ENCODE measurements at places on chromosomes 1 and 21. TPM values are rescaled to one million over a fixed set of nuclear protein-coding genes. Genes with fewer than 3 reads are reported as not detected.
A peak's percentile ranks its signal among the peaks of the same experiment; 100 is the strongest.

DNA sequence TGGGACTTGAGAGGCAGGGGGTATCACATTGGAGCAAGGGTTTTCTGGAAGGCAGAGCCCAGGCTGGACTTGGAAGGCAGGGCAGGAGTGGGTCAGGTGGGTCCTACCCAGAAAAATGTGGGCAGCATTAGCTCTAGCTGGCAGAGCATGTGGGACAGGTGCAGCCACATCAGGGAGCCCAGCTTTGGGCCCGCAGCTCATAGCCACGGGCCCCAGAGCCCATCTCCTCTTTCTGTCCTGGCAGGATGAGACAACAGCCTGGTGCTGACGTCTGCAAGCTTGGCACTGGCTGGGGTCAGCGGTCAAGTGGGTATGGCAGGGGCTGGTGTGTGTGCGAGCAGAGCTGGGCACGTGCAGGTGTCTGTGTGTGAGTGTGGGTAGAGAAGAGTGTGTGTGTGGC lies 154.7 kb downstream of the GRIK3 start:
- no peaks in the 10 kb centered on the region for H3K4me1 ChIP-seq
- peak; percentile 30 for DNase-seq

DNA sequence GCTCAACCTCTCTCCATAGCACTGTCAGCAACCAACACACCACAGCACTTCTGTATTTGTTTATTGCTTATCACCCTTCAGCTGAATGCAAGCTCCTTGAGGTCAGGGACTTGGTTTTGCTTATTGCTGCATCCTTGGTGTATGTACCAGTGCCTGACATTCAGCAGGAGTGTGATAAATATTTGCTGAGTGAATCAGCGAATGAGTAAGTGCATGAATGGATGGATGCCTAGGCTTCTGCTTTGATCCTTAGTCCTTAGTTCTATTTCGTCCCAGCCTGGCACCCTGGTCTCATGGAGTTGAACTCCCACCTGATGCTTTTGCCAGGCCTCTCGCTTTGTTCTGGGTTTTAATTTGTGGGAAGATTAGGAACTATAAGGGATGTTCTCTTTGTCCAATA lies 88.2 kb downstream of the ZSCAN20 start:
- no peak for DNase-seq
- H3K36me3 ChIP-seq: no peaks in the 10 kb centered on the region
- H3K27me3 ChIP-seq: no peaks in the 10 kb centered on the region
- H3K4me1 ChIP-seq: no peaks in the 10 kb centered on the region
- H3K27ac ChIP-seq: no peak overlapping the region

GRCh38 chr1:209956116-209956515 lies 18.1 kb downstream of the SYT14 start:
- H3K27ac ChIP-seq: no peak overlapping the region
- no peak overlapping the region for H3K4me3 ChIP-seq
- no peaks in the 10 kb centered on the region for H3K4me1 ChIP-seq
- H3K36me3 ChIP-seq: no peaks in the 10 kb centered on the region
- no peaks in the 10 kb centered on the region for H3K27me3 ChIP-seq

- H3K27me3 ChIP-seq: no peaks in the 10 kb centered on the region
- no peak overlapping the region for H3K4me3 ChIP-seq
- no peaks in the 10 kb centered on the region for H3K36me3 ChIP-seq
- no peak for DNase-seq
- H3K4me1 ChIP-seq: peaks cover 75% of the 10 kb centered on the region
These were observed 88.4 kb downstream of the DYRK1A start for GRCh38 chr21:37454869-37455503.

EPHB2 gene
- 3.6 TPM for total RNA-seq

- H3K4me3 ChIP-seq: no peak overlapping the region
- no peaks in the 10 kb centered on the region for H3K36me3 ChIP-seq
- H3K27ac ChIP-seq: no peak overlapping the region
- no peaks in the 10 kb centered on the region for H3K27me3 ChIP-seq
- H3K4me1 ChIP-seq: peaks cover 17% of the 10 kb centered on the region
These were observed 26.4 kb upstream of the LRIG2 start for GRCh38 chr1:113046569-113046968.

GRCh38 chr1:6208723-6209660 lies 3.1 kb downstream of the RNF207 start:
- DNase-seq: no peak
- H3K36me3 ChIP-seq: peaks cover 49% of the 10 kb centered on the region
- no peak overlapping the region for H3K27ac ChIP-seq
- H3K4me3 ChIP-seq: no peak overlapping the region
- H3K27me3 ChIP-seq: no peaks in the 10 kb centered on the region

DNA sequence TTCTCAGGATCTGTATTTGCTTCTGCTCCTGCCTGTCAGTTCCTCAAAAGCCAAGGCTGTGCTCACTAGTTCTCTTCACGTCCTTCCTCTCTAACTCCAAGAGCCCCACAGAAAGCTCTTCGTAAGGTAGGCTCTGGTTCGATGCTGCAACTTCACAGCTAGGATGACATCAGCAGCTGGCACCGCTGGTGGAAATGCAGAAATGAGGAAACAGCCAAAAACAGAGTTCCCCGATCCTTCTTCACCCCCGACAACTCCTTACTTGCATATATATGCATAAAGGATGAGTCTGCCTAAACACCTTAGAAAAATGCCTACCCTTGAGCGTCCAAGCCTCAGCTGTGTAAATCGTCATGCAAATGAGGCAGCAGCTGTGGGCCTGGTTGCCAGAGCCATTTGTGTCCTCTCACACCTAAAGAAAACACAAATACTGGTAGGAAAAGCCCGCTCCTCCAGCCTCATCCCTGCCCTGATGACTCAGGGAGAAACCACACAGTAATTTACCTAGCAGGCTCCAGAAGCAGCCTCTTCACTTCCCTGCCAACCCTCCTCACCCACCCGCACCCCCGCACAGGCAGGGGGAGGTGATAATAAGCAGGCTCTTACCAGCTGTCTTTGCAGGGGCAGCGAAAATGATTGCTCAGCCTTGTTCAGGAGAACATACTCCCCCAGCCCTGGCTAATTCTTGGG lies 28.2 kb downstream of the BATF3 start:
- H3K4me3 ChIP-seq: no peak overlapping the region
- peak; percentile 56 for DNase-seq
- no peaks in the 10 kb centered on the region for H3K27me3 ChIP-seq

GRCh38 chr1:16215882-16216753 lies 3.7 kb upstream of the ARHGEF19 start:
- peaks cover 11% of the 10 kb centered on the region for H3K4me1 ChIP-seq
- no peak for DNase-seq
- no peaks in the 10 kb centered on the region for H3K27me3 ChIP-seq

GRCh38 chr1:231666220-231666936 lies 39.8 kb downstream of the DISC1 start:
- H3K27me3 ChIP-seq: no peaks in the 10 kb centered on the region
- H3K36me3 ChIP-seq: no peaks in the 10 kb centered on the region
- no peak for DNase-seq
- 0 out of 2 replicates have a peak, but pooled peaks cover 4% of the 10 kb centered on the region for H3K4me1 ChIP-seq
- H3K27ac ChIP-seq: no peak overlapping the region

RUNX3 gene
- 7.3 TPM for total RNA-seq

- peaks cover 44% of the 10 kb centered on the region for H3K4me1 ChIP-seq
- DNase-seq: peak; percentile 47
- peak overlapping the region; percentile 62 for H3K4me3 ChIP-seq
- H3K27me3 ChIP-seq: peaks cover 10% of the 10 kb centered on the region
These were observed 2.1 kb downstream of the KIF26B start for GRCh38 chr1:245156736-245157505.

S1PR1 gene
- total RNA-seq: 3.7 TPM

DNA sequence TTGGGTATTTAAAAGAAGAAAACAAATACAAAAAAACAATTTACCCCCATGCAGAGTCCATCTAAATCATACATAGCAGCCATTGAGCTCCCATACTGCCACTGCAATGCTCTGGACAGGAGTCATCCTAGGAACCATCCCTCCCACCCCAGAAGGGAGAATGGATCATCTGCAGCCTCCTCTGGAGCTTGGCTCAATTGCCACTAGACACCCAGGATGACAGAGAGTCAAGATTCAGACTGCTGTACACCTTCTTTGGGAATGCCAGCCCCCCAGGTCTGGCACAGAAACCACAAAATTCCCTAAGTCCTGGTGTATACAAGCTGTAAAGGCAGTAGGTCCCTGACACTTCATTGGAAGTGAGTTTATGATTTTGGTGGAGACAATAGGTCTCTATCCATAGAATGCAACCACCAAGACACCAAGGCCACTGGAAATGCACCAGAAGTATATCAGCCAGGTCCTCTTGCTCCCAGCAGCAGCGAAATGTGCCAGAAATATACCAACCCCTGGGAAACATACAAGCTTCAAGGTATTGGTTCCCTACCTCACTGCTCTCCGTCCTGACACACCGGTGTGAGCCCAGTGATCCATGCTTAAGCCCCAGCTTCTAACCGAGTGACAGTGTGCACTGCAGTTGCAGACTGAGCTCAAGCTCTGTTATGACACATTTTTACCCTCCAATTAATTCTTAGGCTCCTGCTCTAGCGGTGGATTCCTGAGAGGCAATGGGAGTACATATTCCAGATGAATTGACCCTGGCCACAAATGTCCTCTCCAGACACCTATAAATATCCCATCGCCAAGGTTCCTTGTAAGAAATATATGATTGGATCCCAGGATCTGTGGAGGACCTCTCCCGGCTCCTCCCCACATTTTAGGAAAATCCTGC lies 4.4 kb downstream of the TAL1 start:
- H3K36me3 ChIP-seq: no peaks in the 10 kb centered on the region
- H3K4me3 ChIP-seq: no peak overlapping the region
- no peak for DNase-seq

DNA sequence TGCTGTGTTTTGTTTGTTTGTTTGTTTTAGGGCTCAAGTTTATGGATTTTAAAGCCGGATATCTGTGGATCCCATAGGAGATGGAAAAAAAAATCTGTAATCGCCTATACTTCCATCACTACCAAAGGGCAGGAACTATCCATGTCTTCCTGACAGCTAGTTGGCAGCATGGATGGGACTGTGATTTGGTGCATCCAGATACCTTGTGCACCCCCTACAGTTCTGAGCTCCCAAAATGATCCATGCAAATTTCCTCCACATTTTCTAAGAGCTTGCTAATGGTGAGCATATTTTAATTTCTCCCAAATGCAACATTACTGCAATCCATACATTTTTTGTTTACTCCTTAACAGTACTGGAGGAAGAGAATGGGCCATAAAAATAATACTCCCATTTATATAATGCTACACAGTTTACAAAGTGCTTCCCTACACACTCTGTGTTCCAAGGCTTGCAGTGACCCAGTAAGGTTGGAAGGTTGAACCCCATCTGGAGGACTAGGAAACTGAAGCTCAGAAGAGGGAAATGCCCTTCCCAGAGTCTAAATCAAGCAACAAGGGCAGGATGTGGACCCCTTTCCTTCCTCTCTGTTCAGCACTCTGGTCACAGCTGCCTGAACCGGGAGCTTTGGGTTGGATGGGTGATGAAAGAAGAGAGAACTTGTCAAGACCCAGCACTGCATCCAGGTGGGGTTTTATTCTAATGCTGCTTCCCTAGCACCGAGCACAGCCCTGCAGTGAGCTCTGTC lies 48.0 kb downstream of the CAPN8 start:
- no peaks in the 10 kb centered on the region for H3K36me3 ChIP-seq
- no peaks in the 10 kb centered on the region for H3K27me3 ChIP-seq
- no peak overlapping the region for H3K27ac ChIP-seq
- no peak overlapping the region for H3K4me3 ChIP-seq
